ENCODE measurements at places on chromosomes 6 and 20.
A peak's percentile ranks its signal among the peaks of the same experiment; 100 is the strongest.

DNA sequence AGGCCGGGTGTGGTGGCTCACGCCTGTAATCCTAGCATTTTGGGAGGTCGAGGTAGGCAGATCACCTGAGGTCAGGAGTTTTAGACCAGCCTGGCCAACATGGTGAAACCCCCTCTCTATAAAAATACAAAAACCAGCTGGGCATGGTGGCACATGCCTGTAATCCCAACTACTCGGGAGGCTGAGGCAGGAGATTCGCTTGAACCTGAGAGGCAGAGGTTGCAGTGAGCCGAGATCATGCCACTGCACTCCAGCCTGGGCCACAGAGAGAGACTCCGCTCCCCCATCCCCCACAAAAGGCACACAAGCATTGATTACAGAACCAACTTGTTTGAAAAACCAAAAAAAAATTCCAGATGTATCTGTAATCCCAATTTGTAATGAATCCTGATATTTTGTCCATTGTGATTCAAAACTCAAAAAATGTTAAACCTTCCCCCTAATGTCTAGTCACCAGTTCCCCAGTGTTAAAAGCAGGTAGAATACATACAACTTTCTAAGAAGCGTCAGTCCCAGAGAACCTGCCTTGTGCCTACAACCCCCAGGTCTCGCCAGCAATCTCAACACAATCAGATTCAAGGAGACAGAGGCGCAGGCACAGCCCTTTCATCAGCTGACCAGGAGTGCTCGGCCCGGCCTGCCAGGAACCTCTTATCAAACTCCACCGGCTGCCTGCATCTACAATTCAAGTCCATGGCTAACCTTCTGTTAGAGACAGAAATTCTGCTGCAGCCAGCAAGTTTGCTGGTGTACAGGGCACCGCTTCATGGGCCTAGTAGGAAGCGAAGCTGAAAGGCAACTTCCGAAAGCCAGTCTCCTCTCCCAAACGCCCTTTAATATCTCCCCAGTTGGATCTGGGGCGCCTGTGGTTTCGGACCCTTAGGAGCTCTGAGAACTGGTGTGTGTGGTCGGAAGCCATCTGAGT lies 2.1 kb downstream of the EZR start:
- DNase-seq, result no peak

DNA sequence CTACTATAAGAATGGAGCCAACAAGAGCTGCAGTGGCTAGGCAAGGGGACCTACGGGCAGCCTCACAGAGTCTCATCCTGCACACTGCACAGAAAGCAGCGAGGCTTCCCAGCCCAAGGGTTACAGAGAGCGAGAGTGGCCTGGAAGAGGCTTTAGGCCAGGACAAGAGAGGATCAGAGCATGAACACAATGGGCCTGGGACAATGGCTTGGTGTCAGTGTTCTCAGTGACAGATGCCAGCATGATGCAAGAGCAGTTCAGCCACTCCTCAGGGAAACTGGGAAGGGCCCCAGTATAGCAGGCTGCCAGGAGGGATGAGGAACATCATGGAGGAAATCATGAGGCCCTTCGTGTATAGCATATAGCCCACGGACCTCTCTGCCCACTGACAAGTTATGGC lies 108.0 kb downstream of the NUS1 start:
- no peak for DNase-seq

- DNase-seq, result no peak
Measured at GRCh38 chr6:168834801-168835200, 393.8 kb downstream of the SMOC2 start.

DNA sequence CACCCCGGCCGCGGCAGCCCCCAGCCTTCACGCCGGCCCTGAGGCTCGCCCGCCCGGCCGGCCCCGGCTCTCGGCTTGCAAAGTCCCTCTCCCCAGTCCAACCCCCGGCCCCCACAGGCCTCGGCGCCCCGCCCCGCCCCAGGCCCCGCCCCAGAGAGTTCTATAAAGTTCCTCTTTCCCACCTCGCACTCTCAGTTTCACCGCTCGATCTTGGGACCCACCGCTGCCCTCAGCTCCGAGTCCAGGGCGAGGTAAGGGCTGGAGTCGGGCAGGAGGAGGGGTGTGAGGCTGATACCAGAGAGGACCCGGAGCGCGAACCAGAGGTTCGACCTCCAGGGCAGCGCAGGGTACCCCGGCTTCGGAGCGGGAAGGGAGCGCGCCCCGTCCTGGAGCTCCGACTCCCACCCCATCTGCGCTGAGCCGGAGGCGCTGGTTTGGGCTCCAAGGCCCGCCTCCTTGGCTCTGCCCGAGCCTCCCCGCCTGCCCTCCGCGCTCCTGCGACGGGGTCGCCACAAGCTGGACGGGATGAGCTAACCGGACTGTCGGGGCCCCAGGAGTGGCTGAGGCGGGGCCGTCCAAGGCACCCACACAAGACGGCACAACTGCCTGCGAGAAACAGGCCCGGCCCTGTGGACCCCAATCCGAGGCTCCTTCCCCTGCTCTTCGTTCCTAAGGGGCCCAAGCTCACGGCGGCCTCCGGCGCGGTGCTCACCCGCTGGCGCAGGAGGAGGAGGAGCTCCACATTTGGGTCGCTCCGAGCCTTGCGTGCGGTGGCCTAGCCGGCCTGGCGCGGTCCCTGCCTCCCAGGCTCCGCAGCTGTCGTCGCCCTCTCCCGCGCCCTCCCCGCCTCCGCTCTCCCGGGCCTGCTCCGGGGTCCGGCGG lies at the start of gene IRF4:
IRF4 (plus strand) TSS at position 194 of the 882 bp plus-strand sequence. CDS start 1,401 bp downstream, outside the sequence.
- DNase-seq, result peak; percentile 85

DNA sequence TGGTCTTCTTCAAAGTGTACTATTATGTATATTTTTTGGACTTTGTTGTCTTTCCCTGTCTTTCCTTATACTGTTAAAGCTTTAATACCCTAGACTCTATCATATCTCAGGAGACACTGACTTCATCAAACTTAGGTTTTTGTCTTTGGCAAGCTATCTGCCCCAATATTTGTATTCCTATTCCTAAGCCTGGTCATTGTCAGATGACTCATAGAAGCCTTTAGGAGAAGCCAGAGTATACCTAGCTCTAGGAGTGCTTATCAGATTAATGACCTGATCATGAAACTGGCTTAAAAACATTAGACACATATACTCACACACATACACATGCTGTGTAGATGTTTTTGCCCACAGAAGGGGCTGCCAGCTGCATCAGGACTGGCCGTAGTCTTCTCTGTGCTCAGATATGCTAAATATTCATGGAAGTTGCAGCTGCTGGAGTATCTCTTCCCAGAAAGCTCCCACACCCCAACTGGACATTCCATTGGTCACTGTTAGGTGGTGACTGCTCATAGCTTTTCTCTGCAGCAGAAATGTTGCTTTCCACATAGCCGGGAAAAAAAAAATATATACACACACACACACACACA lies 102.0 kb downstream of the ANKS1A start:
- DNase-seq, result no peak

DNA sequence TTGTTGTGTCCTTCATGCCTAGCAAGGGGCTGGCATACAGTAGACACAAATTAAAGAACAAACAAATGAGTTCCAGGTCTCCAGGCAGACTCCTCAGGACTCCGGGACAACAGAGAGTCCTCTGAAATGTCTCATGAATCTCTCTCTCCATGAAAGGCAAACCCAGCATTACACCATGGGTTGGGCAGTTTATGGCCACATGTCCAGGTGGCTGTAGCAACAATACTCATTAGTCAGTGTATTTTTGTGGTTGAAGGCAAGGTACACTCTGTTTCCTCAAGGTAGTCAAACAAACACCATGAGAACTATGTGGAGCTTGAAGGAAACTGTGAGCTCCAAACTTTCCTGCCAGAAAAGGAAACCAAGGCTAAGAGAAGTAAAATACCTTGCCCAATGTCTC lies 62.2 kb downstream of the KCNB1 start:
- no peak for DNase-seq

DNA sequence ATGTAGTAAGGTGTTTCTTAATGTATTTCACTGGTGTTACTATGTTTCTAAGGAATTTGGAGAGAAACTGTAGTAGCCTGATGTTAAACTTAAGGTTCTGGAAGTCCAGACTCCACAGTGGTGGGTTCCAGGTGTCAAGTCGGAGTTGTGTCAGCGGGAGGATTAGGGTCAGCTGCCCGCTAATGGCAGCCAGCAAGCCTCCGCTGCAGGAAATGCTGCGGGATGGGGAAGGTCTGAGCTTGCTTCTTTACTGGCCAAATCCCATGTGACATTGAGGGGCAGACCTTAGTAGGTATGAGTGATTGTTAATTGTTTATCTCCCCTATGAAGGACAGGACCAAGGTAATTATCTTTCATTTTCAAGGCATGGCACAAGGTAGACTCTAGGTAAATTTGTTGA lies 3.7 kb upstream of the ARID1B start:
- DNase-seq, result no peak
